ENCODE measurements at places on chromosomes 7 and 10.

GRCh38 chr7:82507365-82507975 lies 63.9 kb upstream of the CACNA2D1 start:
- DNase-seq = no peak

DNA sequence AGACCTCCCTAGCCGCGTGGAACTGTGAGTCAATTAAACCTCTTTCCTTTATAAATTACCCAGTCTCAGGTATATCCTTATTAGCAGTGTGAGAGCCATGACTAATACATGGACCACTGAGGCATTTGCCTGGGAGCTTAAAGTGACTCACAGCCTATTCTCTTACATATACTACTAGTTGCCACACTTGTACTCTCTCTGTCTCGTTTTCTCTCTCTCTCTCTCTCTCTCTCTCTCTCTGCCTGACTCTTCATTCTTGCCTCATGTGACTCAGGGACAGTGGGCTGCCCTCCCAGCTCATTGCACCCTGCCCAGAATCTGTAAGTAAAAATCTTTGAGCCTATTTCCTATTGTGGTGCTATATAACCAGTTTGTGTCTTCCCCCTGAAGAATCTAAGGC lies 238.5 kb upstream of the MAGI2 start:
- DNase-seq = no peak

DNA sequence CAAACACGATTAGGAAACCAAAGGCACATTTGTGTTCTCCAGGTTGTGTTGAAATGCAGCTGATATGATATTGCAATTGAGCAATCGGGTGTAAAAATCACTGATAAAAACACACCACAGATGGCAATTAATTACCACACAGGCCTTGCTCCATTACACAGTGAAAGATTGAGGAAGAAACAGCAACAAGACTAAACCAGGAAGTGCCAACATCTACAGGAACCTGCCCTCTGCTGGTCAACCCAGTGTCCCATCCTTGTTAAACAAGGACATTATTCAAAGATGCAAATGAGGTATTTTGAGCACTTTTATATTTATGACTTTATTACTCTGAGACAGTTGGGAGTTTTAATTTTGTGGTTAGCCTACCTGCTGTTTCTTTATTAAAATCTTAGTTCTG lies 765.6 kb upstream of the GHITM start:
- no peak for DNase-seq

- no peak for DNase-seq
Observed at GRCh38 chr10:47365431-47366180, 17.4 kb downstream of the RBP3 start.

DNA sequence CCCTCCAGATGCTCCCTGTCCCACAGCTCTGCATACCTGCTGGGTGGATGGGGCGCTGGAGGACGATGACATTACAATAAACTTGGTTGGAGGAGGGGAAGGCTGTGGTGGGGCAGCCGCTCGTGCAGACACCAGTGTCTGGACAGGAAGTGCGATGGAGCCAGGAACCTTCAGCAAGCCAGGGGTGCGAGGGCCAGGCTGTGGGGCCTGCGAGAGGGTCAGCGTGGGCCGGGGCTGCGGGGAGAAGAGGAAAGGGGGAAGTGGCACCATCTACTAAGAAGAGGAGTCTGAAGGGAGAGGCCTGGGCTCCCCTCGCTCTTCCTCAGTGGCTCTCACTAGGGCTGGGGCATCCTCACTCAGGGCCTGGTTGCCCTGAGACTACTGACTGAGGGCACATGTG lies 6.4 kb downstream of the AP4M1 start:
- DNase-seq = no peak

- no peak for DNase-seq
Observed at GRCh38 chr10:32293581-32293980, 53.4 kb downstream of the EPC1 start.

GRCh38 chr7:137741443-137741842 lies 105.3 kb downstream of the DGKI start:
- no peak for DNase-seq

DNA sequence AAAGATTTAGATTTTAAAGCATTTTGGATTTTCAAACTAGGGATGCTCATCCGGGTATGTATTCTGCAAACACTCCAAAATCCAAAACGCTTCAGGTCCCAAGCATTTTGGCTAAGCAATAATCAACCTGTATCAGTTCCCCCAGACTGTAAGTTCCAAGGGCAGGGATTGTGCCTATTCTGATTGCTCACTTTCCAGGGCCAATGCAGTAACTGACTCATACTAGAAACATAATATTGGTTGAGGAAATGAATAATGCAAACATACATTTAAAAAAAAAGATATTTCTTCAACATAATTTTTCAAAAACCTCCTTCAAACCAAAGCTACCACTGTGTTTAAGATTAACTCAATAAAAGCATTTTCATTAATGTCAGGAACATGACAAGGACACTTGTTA lies 69.5 kb downstream of the HIBADH start:
- no peak for DNase-seq

DNA sequence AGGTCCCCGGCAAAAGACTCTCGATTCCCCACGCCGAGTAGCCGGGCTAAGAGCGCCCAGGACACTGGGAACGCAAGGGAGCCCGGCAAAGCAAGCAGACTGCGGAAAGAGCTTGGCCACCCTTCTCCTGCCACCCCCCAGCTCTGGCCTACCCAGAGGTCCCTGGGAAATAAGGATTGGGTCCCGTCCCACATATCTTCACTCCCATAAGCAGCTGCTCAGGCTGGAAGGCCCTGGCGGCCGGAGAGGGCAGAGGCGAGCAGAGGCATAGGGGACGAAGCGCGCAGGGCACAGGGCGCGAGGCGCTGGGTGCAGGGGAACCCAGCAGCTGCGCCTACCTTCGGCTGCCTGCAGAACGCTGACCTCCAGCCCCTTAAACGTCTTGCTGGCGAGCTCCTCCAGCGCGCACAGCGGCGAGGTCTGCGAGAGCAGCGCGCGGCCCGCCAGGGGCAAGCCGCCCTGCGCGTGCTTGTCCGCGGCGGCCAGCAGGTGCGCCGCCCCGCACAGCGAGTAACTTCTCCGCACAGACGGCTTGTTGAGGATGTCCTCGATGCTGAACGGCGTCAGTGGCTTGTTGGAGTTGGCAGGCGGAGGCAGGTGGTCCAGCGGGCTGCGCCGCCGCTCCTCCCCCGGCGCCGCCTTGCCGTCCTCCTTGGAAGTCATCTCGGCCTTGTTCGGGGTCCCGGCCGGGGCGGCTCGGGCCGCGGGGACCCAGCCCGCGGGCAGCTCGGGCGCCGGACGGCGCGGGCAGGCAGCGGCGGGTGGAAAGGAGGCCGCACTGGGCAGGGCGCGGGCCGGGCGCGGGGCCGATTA lies 904 bp downstream of the LBX1 start:
- DNase-seq = no peak

GRCh38 chr10:45008524-45009161 lies 7.9 kb downstream of the ZNF22 start:
- no peak for DNase-seq
